Esophagus muscularis mucosa (tissue), 4 donors: ENCODE measurements at places on chromosomes 2 and 18.
A peak's percentile ranks its signal among the peaks of the same experiment; 100 is the strongest.

GRCh38 chr2:239939736-239940483 lies 85.2 kb downstream of the NDUFA10 start:
- DNase-seq = no peak

DNA sequence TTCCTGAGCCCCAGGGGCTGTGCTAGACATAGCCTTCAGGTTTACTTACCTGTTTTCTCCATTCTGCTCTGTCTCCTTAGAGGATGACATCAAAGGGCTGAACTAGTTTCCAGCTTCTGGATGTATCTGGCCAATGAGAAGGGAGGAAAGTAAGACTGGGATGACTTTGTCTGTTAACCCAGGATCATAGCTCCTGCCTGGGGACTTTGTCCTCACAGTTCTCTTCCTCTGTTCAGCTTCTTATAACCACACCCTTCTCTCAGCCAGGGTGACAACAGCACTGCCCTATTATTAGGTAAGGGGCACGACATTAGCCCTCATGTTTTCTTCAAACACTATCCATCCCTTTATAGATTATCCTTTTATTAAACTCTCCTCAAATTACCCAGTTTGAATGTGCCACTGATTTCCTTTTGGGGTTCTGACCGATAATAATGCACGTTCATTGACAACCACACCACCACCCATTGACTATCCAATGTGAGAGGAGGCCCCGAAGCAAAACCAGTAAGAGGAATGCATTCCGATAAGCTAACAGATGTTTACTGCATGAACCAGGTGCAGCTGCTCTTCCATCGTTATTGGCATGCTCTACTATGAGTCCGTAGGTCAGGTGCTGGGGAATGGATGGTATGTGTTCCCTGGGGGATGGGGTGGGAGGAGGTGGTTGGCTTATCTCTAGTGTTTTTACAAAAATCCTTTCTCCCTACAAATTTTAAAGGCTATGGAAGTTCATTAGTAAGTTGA lies 23.5 kb downstream of the TSN start:
- peak; percentile 80 for DNase-seq

GRCh38 chr2:132256251-132256902 lies 94.6 kb upstream of the ANKRD30BL start:
- peak; percentile 81 for DNase-seq

GRCh38 chr18:8900552-8900951 lies 195.2 kb downstream of the MTCL1 start:
- DNase-seq = no peak

GRCh38 chr2:219452361-219453317 lies 18.0 kb downstream of the SPEG start:
- DNase-seq = peak; percentile 95
